Activated T-helper 17 cell treated with anti-CD3 and anti-CD28 coated beads, Interleukin-2, amount 50 U/mL, for 72 hours (primary cell): ENCODE measurements at places on chromosomes 7 and 10. TPM values are rescaled to one million over a fixed set of nuclear protein-coding genes. Genes with fewer than 3 reads are reported as not detected.

The ELFN1 gene
- total RNA-seq: 0.19 TPM

DNA sequence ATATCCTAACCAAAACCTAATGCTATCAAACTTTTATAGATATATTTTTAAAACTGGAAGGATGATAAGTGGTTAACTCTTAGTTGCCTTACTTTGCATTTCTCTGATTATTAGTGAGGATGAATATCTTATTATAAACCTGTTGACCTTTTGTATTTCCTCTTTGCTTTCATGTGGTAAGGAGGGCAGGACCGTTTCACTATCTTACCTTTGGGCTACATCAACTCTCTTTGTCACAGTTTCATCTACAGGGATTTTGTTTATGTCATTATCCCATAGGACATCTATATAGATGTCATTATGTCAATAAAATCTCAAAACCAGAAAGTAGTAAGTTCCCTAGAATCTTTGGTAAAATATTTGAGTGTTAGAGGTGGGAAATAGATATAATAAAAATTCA is 219.3 kb downstream of the THSD7A start:
- no peak for ATAC-seq

DNA sequence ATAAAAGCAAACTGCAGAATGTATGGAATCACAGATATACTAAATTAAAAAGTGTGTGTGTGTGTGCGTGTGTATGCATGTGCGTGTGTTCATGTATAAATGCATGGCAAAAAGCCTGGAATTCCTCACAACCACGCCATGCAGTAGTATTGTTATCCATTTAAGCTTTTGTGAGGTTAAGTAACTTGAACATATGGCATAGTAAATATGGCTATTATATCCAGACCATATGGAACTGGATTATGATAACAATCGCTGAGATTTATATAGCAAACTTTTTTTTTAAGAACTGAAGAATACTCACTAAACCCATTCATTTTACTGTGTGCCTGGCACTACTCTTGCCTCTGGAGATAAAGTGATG is 22.3 kb upstream of the NANOS1 start:
- no peak for ATAC-seq

DNA sequence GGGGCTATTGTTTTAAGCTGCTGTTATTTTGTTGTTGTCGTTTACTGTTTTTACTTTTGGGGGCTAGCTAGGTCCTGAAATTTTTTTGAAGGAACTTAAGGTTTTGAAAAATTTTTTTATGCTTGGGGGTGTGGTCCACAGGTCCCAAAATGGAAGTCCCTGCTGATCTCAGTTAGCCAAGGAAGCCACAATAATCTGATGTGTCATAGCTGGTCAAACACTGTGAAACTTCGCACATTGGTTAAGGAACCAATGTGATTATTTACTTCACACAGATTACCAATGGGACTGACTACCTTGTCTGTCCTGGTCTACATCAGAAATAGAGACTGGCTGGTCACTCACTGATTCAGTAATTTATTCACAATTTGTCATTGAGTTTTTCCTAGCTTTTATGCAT is 29.5 kb upstream of the HYCC1 start:
- peak; percentile 68 for ATAC-seq

GRCh38 chr7:50156163-50156562 is 63.1 kb upstream of the ZPBP start:
- ATAC-seq: peak; percentile 75
